ENCODE measurements at places on chromosomes 11 and 22.

- no peak for DNase-seq
These were observed 52.7 kb downstream of the PHF21B start for GRCh38 chr22:44956840-44957767.

DNA sequence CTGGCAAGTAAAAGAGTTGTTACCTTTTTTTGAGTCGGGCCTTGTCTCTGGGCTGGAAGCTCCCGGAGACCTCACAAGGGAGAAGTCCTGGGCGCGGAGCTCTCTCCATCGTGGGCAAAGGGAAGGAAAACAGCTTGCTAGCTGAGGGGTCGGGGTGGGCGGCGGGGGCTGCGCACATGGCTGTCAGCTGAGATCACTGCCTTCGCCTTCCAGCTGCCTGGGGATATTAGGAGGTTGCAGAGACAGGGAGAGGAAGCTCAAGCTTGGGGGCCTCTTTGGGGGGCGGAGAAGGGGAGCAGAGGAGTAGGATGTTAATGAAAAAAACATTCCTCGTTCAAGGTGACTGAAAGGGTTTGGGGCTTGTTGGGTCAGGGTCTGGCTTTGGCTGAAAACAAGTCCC, 49.2 kb upstream of the ALX4 start:
- no peak for DNase-seq

- no peak for DNase-seq
These were observed 40.6 kb downstream of the NECTIN1 start for GRCh38 chr11:119688356-119688755.

DNA sequence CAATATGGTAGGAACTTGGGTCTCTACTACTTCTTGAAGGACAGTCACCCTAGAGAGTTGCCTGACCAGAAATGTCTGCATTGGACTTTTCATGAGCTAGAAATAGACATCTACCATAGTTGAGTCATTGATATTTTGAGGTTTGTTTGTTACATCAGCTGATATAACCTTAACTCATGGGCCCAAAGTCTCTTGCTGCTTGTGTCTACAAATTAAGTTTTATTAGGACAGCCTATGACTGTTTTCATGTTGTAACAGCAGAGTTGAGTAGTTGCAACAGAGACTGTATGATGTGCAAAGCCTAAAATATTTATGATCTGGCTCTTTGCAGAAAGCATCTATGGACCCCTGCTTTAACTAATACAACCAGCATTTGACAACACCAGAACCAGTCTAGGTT, 155.3 kb downstream of the MIAT start:
- DNase-seq: no peak

- DNase-seq: no peak
These were observed 223.8 kb downstream of the FAM76B start for GRCh38 chr11:95565724-95566141.

GRCh38 chr22:20610243-20610686, 102.9 kb downstream of the MED15 start:
- DNase-seq: no peak
